SK-N-DZ (cell line): ENCODE measurements at places on chromosomes 13 and 19.

DNA sequence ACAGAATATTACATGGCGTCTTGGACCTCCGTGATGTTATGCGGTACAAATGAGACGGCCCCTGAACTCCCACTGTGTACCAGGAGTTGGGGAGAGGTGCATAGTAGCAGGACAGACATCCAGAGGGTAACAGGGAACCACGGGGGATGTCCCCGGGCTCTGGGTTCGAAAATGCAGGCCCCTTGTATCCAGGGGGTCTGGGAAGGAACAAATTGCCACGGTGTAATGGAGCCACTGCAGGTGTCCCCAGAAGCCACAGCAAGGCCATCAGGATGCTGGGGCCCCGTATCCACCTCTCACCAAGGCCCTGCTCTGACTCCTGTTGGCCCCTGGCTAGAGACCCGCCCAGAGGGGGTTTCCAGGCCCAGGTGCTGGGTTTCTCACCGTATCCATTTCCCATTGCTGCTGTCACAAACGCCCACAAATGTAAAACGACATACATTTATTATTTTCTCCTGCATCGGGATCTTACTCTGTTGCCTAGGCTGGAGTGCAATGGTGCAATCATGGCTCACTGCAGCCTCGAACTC is 77.8 kb downstream of the INSR start:
- DNase-seq: no peak

DNA sequence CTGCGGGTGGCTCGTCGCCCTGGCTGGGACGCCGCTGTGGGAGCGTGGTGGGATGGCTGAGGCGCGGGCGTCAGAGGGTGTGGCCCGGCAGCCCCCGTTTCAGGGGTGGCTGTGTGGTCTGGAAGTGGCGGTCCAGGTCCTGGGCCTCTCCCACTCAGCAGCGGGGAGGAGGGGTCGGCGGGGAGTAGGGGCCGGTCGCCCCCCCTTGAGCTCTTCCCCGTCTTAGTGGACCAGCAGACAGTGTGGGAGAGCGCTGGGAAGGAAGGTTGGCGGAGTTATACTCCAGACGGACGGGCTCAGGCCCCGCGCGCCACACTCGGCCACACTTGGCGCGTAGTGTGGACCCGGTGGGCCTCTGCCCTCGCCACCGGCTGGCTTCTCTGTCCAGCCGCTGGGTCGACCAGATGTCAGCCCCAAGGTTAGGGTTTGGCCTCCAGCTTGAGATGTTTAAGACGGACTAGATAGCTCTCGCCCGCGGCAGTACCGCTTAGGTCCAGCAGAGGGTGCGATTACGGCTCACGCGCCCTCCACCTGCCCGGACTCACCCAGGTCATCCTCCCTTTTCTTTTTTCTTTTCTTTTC is 21.7 kb upstream of the ZNF429 start:
- DNase-seq: no peak

GRCh38 chr13:51534041-51534817 is 50.0 kb upstream of the WDFY2 start:
- DNase-seq: no peak

- no peak for DNase-seq
Observed at GRCh38 chr13:44868397-44868796, 120.9 kb downstream of the NUFIP1 start.

DNA sequence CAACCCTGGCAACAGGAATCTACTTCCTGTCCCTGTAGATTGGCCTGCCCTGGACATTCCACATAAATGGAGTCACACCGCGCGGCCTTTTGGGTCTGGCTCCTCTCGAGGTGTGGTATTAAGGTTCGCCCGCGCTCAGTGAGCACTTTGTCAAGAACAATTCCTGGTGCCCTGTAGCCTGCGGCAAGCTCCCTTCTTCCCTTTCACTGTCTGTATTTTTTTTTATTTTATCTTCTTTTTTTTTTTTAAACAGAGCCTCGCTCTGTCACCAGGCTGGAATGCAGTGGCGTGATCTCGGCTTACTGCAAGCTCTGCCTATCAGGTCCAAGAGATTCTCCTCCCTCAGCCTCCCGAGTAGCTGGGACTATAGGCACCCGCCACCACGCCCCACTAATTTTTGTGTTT is 28.3 kb downstream of the PEX11G start:
- DNase-seq: no peak

GRCh38 chr19:35392742-35393715 is 22.2 kb downstream of the GPR42 start:
- no peak for DNase-seq

- DNase-seq: no peak
Observed at GRCh38 chr13:111530137-111530870, 209.9 kb downstream of the TEX29 start.

DNA sequence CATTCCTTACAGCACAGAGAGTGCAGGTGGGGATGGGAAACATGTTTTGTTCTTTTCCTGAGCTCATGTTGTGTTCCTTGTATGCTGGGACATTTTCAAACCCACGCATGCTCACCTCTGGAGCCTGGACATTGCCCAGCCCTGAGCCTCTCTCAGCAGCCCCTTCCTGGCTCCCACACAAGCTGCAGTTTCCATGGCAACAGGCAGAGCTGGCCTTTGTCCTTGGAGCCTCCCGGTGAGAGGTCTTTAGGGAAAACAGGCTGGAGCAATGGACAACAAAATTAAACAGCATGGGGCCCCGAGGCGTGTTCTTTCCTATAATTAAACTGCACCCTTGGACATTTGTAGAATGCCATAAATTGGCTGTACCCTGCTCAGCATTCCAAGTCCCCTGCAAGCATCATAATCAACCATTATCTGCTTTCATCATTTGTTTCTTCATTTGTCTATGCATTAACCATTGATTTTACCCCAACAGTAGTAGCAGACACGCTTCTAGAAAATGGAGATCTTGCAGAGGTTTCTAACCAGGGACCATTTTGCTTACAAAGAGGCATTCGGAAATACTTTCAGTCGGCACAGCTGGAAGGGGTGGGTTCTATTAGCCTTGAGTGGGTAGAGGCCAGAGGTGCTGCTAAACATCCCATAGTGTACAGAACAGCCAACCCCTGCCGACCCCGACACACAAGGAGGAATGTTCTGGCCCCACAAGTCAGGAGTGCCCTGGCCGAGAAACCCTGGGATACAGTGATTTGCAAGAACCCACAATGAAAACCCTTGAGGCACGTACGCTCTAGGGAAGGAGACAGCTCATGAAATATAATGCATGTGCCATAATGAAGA is 133.4 kb upstream of the PEG3 start:
- DNase-seq: peak; percentile 81

DNA sequence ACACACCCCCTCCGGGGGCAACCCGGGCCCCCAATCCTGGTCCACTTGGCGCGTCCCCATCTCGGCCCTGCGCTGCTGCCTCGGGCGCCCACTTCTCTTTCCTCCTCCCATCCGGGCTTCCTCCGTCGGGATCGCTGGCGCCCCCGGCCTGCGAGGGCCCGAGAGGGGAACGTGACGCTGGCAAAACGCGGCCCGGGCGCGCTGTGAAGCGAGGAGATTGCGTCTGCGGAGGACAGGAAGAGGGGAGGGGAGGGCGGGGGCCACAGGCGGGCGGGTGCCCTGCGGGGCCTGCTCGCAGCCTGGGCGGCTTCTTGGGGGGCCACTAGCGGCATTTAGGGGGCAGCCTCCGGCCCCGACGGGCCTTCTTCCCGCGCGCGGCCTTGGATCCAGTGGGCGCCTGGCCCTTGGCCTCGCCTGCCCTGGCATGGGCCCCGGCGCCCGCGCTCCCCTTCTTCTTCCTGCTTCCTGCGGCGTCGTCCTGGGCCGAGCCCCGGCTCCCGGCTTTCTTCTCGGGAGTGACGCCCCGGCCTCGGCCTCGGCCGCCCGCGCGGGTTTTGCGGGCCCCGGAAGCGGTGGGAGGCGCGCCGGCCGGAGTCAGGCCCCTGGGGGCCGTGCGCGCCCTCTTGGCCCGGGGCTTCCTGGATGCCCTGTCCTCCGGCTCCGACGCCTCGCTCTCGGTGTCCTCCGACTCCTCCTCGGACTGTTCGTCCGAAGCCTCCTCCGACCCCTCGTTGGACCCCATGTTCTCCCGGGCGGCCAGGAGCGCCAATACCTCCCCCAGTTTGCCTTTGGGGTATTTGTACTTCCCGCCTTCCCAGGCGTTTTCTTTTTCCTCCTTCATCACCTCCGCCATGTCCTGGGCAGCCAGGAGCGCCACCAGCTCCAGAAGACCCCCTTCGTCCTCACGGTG is 2.2 kb downstream of the PNMA8B start:
- DNase-seq: no peak
